ENCODE measurements at places on chromosomes 5 and 9.

DNA sequence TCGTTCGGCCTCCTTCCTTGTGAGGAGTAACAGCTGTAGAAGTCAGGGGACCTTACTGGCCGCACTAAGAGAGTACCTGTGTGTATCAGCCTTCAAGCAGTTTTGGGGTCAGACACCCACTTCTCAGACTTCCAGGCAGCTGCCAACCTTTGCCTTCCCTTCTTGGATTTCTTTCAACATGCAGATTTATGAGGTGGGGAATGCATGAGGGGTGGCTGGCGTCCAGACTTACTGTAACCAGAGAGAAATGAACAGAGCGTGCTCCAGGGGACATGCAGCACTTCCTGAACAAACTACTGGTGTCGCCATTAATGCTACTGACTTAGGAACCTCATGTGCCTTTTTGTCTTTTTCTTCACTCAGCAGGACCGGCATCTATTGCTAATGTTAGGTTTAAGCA is 46.7 kb downstream of the INSYN2B start:
- no peak for DNase-seq

- DNase-seq: no peak
Measured at GRCh38 chr5:167166696-167167095, 1124.7 kb upstream of the WWC1 start.

DNA sequence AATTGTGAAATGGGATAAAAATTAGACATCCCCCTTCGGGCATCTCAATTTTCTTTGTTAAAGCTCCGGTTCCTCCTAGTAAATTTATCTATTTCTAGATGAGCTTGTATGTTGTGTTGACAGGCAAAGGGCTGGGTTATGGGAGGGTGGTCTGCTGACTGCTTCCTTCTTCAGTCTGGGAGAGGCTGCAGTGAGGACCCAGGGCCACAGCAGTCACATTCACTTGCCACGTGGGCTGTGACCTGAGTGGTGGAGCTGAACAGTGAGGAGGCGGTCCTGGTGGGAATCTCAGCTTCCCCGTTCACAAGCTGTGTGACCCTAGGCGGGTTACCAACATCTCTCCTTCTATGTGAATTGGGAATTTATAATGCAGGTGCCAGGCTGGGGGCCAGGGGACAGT is 57.5 kb upstream of the RXRA start:
- DNase-seq: no peak

DNA sequence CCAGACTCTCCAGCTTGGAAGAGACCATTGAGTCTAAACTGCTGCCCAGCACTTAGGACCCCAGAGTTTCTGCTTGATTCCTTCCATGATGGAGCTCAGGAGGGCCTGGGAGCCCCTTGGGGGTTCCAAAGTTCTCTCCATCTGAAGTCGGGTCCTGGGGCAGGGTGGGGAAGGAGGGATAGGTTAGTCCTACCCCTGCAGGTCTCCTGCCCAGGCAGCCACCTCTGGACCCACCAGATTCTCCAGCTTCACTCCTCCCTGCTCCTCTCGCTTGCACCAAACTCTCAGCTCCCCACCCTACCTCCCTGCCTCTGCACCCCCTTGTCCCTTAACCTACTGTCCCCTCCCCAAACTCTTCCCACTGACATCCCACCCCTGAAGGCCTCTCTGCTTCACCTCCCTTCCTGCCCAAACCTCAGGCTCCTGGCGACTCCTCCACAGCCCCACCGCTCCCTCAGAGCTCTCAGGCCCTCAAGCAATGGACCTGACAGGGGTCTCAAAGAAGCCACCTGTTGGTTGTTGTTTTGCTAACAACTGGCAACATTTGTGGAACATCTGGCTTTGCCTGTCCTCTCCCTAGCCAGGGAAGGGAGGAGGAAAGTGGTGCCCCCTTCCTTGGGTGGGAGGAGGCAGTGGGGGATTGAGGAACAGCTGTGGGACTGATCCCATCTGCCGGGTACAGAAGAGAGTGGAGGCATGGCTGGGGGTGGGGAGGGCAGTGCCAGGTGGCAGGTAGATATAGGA is 137.5 kb downstream of the RGS3 start:
- DNase-seq: no peak

DNA sequence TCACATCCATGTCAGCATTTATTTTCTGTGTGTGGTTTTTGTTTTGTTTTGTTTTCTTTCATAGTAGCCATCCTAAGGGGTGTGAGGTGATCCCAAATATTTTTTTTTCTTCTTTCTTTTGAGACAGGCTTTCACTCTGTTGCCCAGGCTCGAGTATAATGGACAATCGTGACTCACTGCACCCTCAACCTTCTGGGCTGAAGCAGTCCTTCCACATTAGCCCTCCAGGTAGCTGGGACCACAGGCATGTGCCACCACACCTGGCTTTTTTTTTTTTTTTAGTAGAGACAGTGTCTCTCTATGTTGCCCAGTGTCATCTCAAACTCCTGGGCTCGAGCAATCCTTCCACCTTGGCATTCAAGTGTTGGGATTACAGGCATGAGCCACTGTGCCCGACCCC is 59.1 kb downstream of the CDC42SE2 start:
- no peak for DNase-seq

DNA sequence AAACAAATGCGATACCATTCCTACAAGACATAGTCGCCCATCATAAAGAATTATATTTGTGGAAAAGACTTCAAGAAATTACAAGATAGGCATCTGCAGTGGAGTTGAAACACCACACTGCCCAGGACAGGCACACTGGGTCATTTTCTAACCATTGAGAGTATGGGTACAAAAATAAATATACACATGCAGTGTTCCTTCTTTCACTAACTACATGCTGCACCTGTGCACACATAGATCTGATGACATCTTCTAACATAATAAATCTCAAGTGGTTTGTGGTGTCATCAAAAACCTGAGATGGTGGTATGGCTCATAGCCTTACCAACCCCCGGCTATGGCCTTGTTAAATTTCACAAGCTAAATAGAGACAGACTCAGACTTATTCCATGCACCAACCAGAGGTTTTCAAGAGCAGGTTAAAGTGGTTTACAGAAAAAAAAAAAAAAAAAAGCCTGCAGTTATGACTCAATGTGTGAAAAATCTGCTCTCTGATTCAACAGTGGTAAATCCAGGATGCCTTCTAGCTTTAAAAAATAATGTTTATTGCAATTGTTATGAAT is 12.4 kb upstream of the NFIB start:
- DNase-seq: no peak

GRCh38 chr5:125103459-125103858 is 357.0 kb upstream of the ZNF608 start:
- no peak for DNase-seq

DNA sequence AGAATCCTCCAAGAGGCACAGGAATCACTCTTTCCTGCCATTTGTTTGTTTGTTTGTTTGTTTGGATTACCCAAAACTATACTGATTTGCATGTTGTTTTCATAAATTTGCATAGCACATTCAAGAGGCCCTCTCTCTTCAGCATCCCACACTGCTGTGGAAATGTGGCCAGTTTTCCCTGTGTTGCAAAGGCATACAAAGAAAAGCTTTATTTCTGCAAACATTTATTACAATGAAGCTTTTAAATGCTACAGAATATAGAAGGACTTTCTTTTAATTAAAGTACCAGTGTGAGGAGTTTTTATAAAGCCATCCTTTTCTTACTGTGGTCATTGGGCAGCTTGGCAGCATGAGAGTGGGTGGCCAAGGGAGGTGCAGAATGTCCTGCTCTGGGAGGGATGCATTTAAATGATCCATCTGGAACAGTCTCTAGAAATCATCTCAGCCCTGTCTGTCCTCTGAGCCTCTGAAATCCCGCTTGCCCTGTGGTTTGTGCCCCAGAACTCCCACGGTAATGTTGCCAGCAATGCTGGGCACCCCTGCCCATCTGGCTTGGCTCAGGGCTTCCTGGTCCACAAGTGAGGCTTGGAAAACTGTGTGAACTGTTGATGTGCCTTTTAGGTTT is 356.8 kb upstream of the KIF2A start:
- no peak for DNase-seq

GRCh38 chr5:151098768-151099121 is 17.9 kb upstream of the TNIP1 start:
- DNase-seq: no peak

DNA sequence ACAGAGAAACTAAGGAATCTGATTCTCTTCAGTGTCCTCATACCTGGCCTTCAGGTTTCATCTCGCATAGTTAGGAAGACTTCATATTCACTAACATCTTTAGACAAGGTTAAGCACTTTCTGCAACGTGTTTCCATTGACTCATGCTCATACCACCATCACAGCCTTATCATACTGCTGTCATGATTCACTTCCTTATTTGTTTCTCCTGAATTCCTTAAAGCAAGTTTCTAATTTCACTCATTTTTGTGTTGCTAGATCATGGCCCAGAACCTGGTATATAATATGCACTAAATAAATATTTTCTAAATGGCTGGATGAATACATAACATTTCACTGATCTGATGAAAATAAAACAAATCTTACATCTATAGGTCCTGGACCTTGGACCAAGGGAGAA is 472.9 kb downstream of the PRELID2 start:
- DNase-seq: no peak

GRCh38 chr5:134568761-134569695 is 43.6 kb downstream of the JADE2 start:
- DNase-seq: no peak

DNA sequence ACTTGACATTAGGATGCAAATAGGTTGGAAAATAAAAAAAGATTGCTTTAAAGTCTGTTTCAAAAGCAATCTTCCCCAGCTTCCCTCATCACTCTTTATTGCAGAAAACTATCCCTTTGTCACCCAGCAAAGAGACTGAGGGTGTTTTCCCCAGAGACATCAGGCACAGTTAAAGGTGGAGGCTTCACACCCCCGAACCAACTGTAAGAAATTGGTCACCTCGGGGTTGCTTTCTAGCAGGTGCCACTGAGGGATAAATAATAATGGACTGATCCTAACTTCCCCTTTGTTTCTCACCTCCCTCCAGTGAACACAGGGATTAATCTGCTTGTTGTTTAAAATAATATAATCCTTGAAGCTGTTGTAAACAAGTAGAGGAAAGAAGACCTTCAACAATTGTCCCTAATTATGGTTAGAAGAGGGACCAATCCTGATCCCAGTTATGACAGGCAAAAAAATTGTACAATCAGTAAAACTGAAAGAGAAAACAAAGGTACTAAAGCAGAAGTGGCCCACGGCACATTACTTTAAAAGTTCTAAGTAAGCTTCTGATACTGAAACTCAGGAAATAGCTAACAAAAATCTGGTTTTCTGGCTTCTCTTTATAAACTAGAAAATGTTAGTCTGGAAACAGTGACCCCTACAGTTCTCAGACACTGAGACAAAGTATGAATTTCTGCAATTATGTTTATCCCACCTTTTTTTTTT is 6.6 kb upstream of the PCSK1 start:
- no peak for DNase-seq

GRCh38 chr9:132434881-132435280 is 24.9 kb downstream of the CFAP77 start:
- DNase-seq: no peak

DNA sequence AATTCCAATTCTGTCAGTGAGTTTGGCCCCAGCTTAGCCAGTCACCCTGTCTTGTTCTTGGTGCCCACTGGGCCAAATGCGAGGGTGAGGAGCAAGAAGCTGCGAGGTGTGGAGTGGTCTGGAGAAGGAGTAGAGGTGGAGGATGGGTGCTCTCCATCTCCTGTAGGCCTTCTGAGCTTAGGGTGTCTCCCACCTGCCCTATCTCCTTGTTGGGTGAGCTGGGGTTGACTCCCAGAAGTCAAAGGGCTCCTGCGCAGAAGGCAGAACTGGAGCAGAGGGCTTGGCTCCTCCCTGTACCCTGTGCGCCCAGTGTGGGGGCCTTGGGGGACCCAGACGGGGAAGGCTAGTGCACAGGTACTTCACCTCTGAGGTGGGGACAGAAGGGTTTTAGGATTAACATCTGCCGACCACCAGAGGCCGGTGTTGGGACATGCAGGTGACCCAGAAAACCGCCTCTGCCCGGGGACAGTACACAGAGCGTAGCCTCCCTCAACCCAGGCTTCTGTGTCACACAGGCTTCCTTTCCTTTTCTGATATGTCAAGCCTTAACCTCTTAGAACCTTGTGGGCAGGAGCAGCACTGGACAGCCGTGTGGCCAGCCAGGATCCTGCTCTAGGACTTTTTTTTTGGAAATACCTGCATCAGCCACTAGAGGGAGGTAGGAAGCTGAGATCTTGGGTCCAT is 16.9 kb downstream of the IL5 start:
- DNase-seq: no peak

DNA sequence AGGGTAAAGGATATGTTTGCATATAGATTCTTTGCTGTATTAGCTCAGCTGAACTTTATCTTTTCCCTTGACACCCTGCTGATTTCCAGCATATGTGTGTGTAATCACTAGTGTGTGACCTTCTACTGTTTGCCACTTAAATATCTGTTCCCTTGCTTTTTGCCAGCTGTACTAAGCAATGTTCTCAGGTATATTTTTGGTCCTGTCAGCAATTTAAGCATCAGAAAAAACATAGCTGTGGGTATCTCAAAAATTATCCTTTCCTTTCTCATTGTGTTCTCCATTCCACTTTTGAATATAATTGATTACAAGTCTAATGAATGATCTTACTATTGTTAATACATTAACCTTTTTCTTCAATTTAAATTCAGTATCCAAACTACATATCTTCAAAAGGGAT is 59.2 kb upstream of the CDH10 start:
- DNase-seq: no peak

GRCh38 chr9:113999256-114000062 is 78.6 kb downstream of the AMBP start:
- no peak for DNase-seq

DNA sequence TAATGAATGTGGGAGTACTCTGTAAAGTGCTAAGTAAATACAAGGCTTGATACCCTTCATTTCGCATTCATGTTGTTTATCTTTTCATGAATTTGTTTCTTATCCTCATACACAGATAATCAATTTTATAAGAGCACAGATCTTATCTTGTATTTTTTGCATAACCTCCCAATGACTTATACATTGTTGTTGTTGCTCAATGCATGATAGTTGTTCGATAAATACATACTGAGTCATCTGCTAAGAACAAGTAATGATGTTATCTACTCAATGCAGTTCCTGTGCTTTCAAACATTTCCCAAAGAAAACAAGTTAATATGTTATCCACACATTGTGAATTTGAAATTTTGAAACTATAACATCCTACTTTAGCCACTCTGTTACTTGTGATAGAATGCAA is 60.7 kb downstream of the TAF11L14 start:
- DNase-seq: no peak

DNA sequence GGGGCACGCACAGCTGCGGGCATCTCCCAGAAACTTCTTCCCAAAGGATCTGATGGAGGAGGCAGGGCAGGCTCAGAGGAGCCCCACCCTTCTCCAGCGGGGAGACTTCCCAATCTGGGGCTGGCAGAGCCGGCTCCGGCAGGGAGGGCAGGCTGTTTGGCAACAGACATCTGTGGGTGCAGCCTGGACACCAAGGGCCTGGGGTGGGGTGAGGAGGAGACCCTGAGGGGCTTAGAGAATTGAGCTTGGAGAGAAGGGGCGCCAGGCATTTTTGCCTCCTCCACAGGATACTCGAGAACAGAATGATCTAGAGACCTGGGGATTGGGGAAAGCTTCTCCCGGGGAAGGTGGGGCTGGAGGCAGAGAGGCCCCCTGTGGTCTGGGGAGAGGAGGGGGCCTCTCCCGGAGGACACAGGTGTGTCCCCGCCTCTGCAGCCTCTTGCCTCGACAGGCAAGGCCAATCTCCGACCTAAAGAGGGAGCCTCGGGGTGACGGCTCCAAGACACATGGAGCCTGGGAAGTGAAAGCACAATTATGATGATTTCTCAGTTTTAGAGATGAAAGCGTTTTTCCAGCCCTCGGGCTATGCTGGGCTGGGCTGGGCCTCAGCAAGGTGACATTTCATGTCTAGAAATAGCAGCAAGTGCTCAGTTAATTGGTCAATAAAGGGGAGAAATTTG is 8.4 kb downstream of the LHX3 start:
- no peak for DNase-seq

- no peak for DNase-seq
Measured at GRCh38 chr5:90983148-90983547, 400.0 kb downstream of the ARRDC3 start.
